ENCODE measurements at places on chromosomes 11 and 22.

DNA sequence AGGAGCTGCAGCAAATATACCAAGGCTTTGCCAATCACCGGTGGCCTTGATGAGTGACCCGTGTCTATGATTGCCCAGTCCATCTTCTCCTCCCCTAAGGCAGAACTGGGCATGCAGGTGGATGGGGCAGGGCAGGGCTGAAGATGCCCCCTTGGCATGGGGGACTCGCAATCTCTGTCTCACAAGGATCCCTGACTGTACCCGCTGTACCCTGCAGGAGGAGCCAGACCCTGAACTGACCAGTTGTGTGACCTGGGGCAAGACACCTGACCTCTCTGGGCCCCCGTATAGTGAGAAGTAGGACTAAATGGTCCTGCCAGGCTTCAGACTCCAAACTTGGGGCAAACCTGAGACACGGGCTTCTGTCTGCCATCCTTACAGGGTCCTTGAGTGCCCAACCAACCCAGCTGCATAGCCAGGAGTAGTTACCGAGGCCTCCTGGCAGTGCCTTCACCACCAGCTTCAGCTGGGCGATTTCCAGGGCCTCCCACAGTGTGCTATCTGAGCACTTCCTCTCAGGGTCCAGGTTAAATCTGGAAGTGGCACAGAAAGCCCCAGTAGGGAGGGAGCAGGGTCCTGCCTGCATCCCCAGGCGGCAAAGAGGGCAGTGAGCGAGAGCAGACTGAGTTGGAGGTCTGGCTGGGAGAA is 6.4 kb upstream of the KCNJ11 start:
- DNase-seq, result no peak

GRCh38 chr11:9506489-9507276 is 45.9 kb downstream of the ZNF143 start:
- DNase-seq, result peak; percentile 83

GRCh38 chr22:24868979-24869378 is 63.0 kb downstream of the SGSM1 start:
- DNase-seq, result no peak

- no peak for DNase-seq
Observed at GRCh38 chr11:61510166-61510919, 1.8 kb downstream of the LRRC10B start.

DNA sequence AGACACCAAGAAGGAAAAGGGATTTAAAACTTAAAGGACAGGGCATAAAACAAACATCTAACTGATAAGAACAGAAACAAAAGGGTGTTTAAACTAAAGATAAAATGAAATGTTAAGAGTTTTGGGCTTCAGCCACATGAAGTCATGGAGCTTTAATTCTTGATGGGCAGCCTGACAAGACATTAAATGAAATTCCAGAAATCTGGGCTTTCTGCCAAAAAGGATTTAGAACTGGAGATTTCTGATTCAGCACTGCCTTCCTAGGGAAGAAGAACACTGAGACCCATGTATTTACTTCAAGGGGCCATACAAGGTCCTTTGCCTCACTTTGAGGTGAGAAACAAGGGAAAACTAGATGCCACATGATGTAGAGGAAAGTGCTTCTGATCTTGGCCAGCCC is 355.9 kb upstream of the RAG2 start:
- no peak for DNase-seq

All from activated CD4-positive, alpha-beta T cell treated with anti-CD3 and anti-CD28 coated beads, Interleukin-2, amount 10 ng/mL, durations not matched to agents 7 days and 5 days (primary cell).